HCEC 1CT (cell line): ENCODE measurements at places on chromosomes 4 and X.

DNA sequence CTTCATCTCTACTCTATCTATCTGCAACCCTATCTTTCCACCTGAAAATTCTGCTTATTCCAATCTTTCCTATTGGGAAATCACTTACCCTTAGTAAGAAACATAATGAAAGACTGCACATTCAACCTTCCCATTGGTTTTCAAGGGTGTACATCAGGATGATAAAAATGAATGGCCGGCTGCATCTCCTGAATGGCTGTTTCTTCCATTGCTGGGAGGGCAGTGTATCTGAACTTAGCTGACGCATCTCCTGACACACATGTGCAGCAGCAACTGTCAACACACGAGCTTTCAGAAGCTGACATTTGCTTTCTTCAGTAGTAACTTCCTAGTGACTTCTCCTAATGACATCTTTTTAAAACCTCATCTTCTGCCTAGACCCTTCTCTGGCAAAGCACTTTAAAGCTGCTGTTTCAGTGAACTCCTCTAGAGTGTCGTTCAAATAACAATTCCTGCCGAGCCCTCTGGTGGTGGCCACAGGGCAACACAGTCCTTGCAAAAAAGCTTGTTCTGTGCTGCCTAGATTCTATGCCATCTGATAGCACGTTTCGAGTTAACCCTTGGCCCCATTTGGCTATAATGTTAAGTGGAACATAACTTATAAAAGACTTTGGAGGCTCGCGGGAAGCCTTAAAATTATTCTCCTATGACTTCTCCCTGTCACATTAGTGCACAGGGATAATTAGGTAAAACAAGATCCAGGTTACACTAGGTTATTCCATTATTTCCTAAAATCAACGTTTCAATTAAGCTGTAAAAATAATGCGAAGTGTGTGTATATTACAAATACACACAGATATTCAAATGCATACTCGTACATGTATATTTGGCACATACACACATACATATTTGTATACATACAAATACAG lies 2340.7 kb downstream of the PCDH7 start:
- no peak for DNase-seq

- no peak for DNase-seq
These were observed 9.6 kb downstream of the MSX1 start for GRCh38 chr4:4868758-4869723.

- DNase-seq: peak; percentile 69
These were observed 1.8 kb downstream of the FLNA start for GRCh38 chrX:154372612-154373022.

GRCh38 chr4:6281436-6282313 lies 12.0 kb downstream of the WFS1 start:
- no peak for DNase-seq

- DNase-seq: no peak
These were observed 213.4 kb downstream of the IL15 start for GRCh38 chr4:141849778-141850177.

- no peak for DNase-seq
These were observed 53.6 kb upstream of the SPANXB1 start for GRCh38 chrX:140948827-140949226.

- no peak for DNase-seq
These were observed 32.5 kb downstream of the SORBS2 start for GRCh38 chr4:185779517-185779916.

- no peak for DNase-seq
These were observed 193.3 kb upstream of the FAM47A start for GRCh38 chrX:34325460-34325859.

DNA sequence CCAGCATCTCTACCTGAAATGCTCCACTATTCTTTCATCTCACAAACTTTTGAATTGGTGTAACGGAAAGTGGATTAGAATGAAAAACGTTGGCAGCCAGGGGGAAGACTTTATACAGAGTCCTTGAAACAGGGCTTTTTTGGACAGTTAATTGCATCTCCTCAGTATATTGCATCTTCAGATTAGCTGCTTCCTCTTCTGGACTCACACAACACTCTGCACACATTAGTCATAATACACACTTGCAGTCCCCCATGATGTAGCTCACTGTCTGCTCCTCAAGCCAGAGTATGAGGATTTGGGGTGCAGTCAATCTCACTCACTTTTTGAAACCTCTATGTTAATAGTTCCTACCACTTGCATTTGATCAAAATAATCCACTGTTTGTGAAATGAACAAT lies 101.0 kb downstream of the ADGRA3 start:
- no peak for DNase-seq

DNA sequence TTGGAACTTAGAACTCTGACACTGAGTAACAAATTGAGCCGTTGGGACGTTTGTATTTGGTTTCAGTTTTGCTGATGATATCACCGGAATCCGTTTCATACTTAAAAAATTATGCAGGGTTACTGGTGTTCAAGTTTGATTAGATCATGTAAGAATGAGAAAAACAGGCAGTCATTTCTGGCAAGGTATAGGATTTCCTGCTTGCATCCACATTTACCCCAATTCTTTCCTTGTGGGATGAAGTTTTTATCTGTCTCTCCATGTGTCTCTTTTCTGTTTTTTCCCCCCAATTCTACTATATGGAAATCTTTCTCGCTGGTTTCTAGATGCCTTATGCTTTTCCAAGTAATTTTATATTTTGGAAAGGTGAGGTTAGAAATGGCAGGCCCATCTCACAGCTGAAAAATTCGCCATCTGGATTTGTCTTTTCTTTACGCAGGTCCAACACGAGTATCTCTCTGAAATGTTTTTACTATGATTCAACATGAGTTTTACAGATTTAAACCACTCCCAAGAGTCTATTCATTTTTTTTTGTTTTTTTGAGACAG lies 197.9 kb downstream of the SHOX start:
- no peak for DNase-seq

- no peak for DNase-seq
These were observed 14.1 kb downstream of the PSAPL1 start for GRCh38 chr4:7420661-7421040.

DNA sequence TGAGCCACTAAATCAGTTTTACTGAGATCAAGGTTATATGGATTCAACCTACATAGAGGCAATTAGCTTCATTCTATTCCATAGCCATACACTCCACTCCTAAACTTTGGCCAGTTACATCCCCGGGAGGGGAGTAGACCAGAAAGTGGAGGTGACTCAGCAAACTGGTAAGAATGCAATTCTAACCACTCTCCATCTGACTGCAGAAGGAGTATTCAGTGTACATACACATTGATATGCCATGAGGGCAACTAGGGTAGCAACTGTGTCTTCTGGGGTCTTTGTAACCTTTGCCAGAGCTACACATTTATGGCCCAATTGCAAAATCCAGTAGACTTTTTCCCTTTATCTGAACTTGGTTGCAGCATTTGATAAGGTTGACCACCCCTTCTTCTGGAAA lies 7.6 kb downstream of the SLC25A43 start:
- DNase-seq: no peak

DNA sequence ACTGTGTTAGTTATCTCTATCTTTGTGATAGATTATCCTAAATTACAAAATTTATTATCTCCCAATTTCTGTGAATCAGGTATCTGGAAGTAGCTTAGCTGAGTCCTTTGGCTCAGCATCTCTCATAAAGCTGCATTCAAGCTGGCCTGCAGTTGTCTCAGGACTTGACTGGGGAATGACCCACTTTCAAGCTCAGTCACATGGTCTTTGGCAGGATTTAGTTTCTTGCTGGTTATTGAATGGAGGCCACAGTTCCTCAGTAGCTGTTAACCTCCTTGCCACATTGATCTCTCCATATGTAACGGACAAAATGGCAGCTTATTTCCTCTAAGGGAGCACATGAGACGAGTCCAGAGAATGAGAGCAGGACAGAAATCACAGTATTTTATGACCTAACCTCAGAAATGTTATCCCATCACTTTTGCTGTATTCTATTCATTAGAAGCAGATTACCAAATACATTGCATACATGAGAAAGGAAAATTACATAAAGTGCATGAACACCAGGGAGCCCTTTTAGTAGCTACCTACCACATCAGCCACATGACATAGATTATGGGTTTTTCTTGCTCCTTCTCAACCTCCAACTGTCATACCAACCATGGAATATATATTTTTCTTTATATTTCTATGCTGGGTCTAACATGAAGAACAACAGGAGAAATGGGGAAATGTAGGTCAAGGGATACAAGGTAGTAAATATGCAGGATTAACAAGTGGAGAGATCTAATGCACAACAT lies 730.1 kb downstream of the CCSER1 start:
- DNase-seq: no peak

GRCh38 chr4:6298035-6298434 lies 28.4 kb downstream of the WFS1 start:
- DNase-seq: no peak

GRCh38 chrX:44228621-44229020 lies 114.9 kb downstream of the EFHC2 start:
- DNase-seq: no peak

DNA sequence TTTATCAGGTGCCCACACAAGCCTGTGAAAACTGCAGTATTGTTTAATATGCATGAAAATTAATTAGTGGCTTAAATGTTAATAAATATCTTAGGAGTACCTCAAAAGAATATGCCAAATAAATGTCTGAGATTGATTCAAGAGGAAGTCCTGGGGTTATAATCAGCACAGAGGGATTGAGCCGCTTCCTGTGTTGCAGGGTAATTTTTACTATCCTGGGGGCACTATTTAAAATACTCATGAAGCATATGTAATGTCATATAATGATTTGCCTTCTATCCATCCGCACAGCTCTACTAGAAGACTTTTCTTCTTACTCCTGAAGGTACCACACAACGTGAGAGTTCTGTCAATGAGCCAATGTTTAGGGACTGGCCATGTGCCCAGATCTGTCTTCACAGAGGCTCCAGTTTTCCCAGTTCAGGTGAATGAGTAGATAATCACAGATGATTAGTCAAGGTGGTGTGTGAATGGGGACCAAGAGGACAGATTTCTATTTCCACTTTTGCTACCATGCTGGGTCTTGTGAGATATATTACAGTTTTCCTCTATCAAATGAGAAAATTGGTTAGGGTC lies 233.3 kb downstream of the USP46 start:
- no peak for DNase-seq

GRCh38 chr4:27414887-27415731 lies 554.5 kb downstream of the STIM2 start:
- DNase-seq: no peak

DNA sequence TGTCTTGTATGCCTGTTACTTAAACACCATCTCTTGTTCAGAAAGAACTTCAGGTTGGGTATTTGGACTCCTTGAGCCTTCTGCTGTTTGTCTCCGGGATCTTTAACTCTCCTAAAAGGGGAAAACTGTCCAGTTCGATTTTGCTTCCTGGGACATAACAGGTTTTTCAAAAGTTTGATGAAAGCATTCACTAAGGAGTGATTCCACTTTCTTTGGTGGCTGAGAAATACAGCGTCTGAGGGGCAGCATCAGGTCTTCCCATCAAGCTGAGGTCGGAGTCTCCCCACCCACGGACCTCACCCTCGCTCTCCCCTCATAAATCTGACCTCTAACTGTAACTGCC lies 1.4 kb downstream of the AFAP1 start:
- DNase-seq: no peak

DNA sequence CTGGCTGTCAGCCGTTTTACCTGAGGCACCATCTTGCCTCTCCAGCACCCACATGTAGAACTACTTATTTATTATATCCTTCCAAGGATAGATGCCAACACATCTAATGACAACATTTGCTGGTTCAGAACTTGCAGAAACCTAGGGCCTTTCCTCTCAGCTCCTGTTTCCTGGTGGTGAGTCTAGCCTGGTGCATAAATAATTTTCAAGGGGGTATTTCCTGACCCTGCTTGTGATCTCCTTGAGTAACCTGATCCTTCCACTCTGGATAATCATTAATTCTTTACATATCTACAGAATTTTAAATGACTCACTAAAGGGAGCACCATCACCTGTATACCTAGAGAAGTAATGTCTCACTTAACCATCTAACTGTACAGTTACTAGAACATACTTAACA lies 153.4 kb downstream of the PPARGC1A start:
- no peak for DNase-seq

DNA sequence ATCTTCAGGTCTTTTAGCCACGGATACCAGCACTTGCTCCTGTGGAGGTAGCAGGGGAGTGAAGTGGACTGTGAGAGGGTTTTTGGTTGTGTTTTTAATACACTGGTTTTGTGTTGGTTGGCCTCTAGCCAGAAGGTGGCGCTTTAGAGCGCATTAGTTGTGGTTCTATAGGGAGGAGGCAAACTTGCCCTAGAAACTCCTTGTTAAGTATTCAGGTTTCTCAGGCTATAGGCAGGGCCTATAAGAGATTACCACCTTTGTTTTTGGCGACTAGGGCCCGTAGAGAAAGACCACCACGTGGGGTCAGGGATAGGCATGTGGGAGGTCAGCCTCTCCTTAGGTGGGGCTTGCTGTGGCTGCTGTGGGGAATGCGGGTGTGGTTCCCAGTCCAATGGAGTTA lies 221.6 kb upstream of the SPANXN4 start:
- no peak for DNase-seq

GRCh38 chr4:3202836-3203820 lies 45.8 kb upstream of the MSANTD1 start:
- no peak for DNase-seq

DNA sequence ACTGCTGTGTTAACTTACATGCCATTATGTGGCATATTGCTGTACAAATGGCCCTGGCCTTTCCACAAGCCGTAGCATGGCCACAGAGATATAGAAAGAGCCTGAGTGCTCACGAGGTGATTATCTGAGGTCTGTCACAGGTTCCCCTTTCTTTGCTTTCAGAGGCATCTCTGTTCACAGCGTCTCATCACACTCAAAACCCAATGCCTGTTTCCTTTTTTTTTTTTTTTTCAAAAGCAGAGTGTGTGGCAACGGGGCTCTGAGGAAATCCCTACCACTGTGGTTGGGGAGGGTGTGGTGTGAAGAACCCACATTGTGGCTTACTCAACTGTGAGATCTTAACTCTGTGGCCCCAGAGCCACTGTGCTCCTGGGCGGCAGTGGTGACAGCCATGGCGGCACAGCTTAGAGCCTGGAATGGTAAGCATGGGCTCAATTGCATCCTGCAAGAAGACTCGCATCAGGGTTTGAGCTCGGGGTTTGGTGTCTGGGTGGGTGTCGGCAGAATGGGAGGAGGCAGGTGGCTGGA lies 30.8 kb downstream of the RTL5 start:
- no peak for DNase-seq

DNA sequence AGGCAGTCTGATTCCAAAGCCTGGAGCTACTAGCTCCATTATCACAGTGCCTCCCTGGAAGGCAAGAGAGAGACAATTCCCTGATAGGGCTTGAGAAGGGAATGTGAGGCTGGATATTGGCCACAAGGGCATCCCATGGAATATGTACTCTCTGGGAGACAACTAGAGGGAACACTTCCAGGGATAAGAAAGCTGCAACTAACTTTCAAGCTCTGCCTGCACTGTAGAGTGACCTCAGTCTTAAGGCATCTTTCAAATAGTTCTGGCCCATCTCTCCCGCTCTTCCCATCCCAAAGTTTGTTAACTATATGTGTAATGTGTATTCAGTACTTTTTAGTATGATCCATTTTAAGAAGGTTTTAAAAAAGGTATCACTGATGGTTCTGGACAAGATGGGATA lies 13.1 kb upstream of the RNF212 start:
- DNase-seq: no peak

DNA sequence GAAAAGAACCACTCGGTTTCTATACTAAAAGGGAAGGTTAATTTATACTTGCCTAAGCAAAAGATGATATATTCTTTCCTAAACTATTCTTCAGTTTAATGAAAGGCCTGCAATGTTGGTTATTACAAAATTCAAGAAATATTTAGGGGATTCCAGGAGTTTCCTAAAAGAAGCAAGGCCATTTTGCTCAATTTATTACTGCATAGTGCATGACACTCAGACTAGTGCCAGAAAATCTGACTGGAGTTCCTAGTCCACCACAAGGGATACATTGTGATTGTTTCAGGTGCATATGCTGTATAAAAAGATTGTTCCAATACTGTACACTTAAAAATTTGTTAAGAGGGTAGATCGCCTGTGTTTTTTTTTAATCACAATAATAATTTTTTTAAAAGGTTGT lies 78.7 kb downstream of the CAPN6 start:
- DNase-seq: no peak
